ENCODE measurements at places on chromosomes 6 and 20.

DNA sequence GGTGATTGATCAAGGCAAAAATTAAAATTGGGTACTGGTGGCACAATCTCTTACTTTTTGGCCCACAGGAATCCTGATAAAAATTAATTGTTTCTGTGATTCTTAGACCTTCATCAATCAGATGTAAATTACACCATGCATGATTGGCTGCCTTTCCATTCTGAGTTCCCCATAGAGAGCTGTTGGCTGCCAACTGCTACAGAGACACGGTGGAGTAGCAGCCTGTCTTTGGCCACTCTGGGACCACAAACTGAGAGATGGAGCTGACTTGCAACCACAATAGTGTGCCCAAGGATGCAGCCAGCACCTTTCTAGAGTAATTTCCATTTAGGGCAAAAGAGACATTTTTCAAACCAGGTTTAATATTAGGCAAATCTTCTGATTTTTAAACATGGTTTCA, 274.3 kb upstream of the MMS22L start:
- DNase-seq, result no peak

GRCh38 chr20:43653966-43654365, 12.9 kb upstream of the MYBL2 start:
- DNase-seq, result no peak

- no peak for DNase-seq
Observed at GRCh38 chr6:35662999-35663398, 25.7 kb downstream of the FKBP5 start.

GRCh38 chr6:126919947-126920346, 198.5 kb upstream of the RSPO3 start:
- no peak for DNase-seq
